Suppressor macrophage treated with lipopolysaccharide for 1 hour (primary cell): ENCODE measurements at places on chromosomes 4 and X.
A peak's percentile ranks its signal among the peaks of the same experiment; 100 is the strongest.

GRCh38 chr4:20883231-20883630 lies 183.0 kb downstream of the PACRGL start:
- no peak for DNase-seq

DNA sequence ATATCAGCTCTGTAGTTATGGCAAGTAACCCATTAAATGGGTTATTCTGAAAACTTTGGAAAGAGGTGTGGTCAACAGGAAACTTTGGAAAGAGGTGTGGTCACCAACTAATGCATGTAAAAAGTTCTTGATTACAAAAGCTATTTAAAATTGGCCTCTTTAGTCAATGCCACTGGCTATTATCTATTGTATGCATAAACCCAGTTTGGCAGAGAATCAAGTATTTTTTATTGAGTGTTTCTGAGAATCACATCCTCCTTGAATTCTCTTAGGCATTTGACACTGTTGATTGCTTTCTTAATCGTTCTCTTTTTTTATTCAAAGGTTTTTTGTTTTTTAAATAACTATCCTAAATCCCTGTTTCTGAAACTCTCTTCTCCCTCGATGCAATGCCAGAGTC lies 7.5 kb downstream of the P2RY4 start:
- no peak for DNase-seq

GRCh38 chr4:153114771-153115321 lies 89.4 kb upstream of the TRIM2 start:
- DNase-seq = no peak

DNA sequence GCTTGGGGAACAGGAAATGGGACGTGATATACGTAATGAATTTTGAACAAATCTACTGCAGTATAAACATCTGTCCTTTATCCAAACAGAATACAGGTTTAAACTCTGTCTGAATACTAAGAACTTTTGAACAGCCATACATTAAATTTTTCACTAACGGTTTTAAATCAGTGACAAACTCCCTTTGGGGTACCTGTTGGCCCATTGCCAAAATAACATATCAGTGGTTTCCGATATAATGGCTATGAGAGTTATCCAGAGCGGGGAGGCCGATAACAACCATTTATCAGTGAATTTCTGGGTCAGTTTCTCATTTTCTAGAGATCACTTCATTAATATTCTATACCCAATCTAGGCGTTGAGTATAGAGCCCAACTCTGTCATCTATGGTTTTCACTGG lies 5.2 kb downstream of the SPIN2A start:
- DNase-seq = no peak

- no peak for DNase-seq
These were observed 146.5 kb downstream of the IL1RAPL2 start for GRCh38 chrX:104712515-104712914.

DNA sequence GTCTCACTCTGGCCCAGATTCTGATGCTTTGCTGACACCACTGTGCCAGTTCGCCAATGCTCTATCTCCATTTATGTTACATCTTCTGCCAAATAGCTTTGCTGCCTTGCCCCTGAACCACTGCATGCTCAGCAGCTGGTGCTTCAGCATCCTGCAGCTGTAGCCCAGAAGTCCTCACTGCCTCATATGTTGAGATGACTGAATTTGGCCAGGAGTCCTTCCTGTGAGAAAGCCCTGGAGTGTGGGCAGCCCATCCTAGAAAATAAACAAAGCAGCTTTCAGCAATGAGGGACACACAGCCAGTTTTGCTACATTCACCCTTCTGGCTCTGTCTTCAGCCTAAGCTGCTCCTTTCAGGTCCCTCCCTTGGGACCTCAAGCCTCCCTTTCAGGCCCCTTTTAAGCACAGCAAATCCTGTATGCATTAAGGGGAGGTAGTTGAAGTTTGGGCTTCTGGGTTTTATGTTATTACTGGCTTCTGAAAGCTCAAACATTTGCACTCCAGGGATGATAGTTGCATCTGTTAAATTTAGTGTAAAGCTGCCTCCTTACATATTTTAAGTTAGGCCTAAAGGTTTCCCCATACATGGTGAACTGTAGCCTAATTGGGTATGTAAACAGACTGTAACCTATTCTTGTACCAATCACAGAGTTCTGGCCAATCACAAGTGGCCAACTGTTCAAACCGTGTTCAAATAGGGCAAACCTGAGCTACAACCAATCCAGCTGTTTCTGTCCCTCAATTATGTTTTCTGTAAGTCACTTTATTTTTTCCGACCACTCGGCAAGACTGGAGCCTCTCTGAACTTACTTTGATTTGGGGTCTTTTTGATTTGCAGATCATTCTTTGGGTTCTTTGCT lies 2.1 kb upstream of the TMEM165 start:
- no peak for DNase-seq

DNA sequence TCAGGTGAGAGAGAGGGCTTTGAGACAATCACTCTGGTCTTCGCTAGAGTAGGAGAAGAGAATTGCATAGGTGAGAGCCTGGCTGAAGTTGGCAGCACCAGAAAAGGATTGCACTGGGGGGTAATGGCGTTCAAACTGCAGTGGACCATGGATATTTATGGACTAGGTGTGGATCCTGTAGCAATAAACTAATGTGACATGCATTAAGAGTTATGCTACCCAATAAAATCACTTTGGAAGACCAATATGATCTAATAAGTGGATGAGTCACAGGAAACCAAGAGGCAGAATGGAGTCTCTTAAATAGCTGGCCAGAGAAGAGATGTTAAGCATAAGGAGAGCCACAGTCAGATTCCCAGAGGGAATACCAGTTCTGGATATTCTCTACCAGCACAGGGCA lies 259.8 kb downstream of the FBXO8 start:
- DNase-seq = no peak

GRCh38 chrX:10566716-10567097 lies 53.7 kb downstream of the MID1 start:
- no peak for DNase-seq

DNA sequence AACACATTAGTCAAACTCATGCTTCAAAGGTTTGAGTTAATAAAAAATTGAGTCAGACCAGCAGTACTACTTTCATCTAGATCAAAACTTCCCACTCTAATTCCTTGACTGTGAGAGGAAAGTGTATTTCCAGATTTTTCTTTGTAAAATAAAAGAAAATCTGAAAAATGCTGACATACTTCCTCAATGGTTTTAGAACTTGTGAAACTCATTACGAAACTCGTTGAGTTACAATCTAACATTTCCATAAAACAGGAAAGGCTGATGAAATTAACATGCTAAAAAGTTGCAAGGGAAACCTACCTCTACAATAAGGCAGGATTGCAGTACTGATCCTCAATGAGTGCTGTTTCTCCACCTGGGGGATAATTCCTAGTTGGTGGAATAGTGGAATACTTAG lies 217.8 kb upstream of the HCCS start:
- peak; percentile 35 for DNase-seq

GRCh38 chrX:106684207-106684606 lies 42.3 kb upstream of the RNF128 start:
- no peak for DNase-seq

GRCh38 chr4:26692014-26692726 lies 108.3 kb downstream of the TBC1D19 start:
- no peak for DNase-seq

- no peak for DNase-seq
These were observed 1.7 kb upstream of the CYP4V2 start for GRCh38 chr4:186189656-186190055.
